ENCODE measurements at places on chromosomes 16 and 17.

DNA sequence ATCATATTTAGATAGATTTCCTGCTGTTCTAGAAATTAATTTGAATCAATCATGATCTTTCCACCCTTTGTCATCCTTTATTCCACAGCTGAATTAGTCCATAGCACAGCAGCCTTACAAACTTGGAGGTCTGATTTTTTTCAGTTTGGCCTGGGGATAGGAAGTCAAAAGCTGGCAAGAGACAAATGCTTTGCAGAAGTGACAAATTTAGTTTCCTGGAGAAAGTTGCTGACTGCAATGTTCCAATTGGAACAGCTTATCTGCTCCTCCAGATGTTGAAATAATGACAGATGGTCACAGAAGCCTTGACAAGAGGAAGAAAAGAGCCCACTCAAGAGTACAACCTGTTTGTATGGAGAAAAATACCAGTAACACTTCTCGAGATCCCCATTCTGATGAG lies 1276.1 kb upstream of the CDH8 start:
- peak; percentile 87 for DNase-seq

- no peak for DNase-seq
Measured at GRCh38 chr17:56821847-56822534, 11.7 kb downstream of the C17orf67 start.

DNA sequence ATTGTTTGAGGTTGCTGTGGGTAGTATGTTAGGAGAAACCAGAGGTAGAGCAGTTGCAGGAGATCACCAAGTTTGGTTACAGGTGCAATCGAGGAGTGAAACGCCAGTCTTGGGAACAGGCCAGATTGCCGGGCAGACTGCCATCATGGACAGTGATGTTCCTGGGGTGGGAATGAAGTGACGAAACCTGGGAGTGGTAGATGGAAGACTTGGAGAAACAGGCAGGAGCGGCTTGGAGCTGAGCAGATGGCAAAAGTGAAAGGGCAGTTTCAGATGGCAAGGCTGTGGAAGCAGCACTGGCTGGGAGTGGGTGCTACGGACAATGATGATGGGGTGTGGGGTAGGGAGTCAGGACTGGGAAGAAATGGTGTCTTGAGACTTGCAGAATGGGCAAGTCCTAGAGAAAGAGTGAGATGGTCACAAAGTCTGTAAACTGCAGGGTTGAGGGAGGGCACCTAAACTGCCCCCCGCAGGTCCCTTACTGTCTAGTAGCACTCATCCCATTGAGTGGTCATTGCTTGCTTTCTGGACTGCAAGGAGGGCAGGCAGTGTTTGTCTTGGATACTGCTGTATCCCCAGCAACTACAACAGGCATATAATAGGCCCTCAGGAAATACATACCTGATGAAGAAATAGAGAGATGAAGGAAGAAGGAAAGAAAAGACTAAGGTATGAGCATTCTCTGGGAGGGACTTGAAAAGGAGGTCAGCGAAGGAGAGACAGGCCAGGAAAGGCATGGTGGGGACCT lies 29.5 kb upstream of the ULK2 start:
- no peak for DNase-seq

- no peak for DNase-seq
Measured at GRCh38 chr17:18124345-18125126, 16.0 kb downstream of the MYO15A start.

DNA sequence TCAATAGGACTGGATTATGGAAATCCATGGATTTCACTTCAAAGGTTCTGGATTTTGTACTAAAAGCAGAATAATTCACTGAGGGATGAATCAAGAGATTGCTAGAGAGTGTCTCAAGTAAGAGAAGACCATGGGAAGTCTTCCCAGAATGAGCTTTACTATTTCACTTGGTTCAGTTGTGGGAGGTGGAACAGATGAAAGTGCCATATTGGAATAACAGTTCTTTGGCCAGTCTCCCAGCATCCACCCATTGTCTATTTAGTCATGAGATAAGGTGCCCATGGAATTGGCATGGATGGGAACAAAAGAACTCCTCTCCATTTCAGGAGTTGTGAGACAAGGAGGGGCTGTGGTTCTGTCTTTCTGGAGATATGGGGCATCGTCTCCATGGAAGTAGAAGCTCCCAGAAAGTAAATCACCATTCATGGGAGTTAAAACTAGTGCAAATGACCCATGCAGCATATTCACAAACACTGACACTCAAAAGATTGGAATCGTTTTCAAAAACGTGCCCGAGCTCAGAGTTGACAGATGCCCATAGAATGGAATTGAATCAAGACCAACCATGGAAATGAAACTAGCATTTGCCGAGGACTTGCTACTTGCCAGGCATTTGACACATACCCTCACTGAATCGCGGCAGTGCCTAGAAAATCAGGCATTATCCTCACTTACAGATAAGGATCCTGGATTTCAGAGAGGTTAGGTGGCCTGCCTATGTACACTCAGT lies 36.2 kb upstream of the CLEC3A start:
- DNase-seq: no peak

GRCh38 chr17:63786971-63787711 lies 13.2 kb downstream of the DDX42 start:
- DNase-seq: no peak

DNA sequence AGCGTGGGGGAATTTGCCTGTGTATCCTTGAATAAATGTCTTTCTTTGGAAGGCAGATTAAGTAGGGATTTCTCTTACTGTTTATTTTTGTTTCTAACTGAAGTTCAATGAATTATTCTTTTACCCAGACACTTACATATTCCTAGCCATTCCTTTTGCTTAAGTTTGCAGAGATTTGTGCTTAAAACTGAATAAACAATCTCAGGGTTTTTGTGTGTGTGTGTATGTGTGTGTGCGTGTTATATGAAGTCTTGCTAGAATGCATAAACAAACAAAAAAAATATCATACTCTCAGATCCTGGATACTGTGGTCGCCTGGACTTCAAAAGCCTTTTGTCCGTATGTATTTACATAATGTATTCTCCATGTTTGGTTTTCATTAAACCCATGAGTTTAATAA lies 672.8 kb downstream of the MAF start:
- no peak for DNase-seq

- no peak for DNase-seq
Measured at GRCh38 chr16:52469775-52470174, 77.2 kb downstream of the TOX3 start.

GRCh38 chr17:14084955-14085354 lies 15.7 kb downstream of the COX10 start:
- no peak for DNase-seq

- DNase-seq: peak; percentile 42
Measured at GRCh38 chr17:70629902-70630301, 460.6 kb downstream of the KCNJ2 start.

DNA sequence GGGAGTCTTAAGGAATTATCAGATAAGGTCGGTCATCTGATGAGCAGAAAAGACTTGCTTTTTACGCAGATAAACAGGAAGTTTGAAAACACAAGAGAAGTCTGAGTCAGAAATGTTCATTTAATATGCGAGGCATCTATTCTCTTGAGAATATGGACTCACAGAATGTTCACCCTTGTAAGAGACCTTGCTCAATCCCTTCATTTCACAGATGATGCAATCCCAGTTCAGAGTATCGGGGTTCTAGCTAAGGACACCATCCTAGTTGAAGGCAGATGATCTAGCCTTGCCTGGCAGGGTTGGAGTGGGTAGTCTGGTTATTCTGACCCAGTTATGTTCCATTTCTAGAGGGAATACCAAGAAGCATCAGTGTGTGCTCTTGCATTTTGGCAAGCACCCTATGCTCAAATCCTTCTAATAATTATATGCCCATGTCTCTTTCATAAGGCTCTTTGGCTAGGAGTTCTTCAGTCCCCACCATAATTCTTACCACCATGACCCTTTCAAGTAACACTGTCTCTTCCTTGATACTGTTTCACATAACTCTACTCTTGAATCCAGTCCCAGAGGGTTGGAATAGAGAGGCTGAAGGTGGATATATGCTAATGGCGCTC lies 42.5 kb downstream of the YPEL2 start:
- DNase-seq: peak; percentile 11

- DNase-seq: peak; percentile 55
Measured at GRCh38 chr17:79082311-79083190, 7.9 kb downstream of the ENGASE start.

DNA sequence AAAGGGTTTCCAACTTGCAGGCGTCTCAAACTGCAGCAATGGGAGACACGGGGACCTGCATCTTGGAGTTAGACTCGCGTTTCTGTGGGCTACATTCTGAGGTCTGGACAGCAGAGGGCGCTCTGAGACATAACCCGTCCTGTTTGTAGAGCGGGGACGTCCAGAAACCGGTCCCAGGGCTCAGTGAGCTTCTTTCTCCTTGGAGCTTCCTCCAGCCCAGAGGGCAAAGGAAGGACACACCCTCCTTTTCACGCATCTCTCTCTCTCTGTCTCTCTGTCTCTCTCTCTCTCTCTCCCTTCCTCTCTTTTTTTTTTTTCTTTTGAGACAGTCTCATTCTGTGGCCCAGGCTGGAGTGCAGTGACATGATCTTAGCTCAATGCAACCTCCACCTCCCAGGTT lies 19.8 kb downstream of the COX4I1 start:
- peak; percentile 89 for DNase-seq

GRCh38 chr17:3866276-3866675 lies 20.2 kb upstream of the NCBP3 start:
- no peak for DNase-seq

GRCh38 chr16:53083119-53083518 lies 28.3 kb downstream of the CHD9 start:
- no peak for DNase-seq

DNA sequence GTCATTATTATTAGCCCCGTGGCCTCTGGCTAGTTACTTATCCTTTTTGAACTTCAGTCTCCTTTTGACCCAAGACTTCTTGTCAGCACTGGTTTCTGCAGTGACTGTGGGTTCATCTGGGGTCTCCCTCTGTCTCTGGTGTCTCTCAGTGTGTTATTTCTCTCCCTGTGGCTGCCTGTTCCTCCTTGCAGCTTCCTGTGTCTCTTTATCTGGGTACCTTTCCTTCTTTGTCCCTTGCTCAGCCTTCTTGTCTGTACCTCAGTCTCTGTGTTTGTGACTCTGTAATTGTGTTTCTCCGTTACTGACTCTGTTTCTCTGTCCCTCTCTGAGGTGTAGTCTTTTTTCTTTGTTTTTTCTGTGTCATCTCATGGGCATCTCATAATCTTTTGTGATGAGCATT lies 102.6 kb upstream of the CDH11 start:
- DNase-seq: no peak

GRCh38 chr16:7334801-7335560 lies 2.3 kb downstream of the RBFOX1 start:
- DNase-seq: no peak

GRCh38 chr17:69854225-69854780 lies 220.7 kb upstream of the KCNJ16 start:
- DNase-seq: no peak

- no peak for DNase-seq
Measured at GRCh38 chr17:72387487-72387886, 266.7 kb downstream of the SOX9 start.

GRCh38 chr16:89050119-89050867 lies 43.4 kb upstream of the ACSF3 start:
- DNase-seq: no peak

DNA sequence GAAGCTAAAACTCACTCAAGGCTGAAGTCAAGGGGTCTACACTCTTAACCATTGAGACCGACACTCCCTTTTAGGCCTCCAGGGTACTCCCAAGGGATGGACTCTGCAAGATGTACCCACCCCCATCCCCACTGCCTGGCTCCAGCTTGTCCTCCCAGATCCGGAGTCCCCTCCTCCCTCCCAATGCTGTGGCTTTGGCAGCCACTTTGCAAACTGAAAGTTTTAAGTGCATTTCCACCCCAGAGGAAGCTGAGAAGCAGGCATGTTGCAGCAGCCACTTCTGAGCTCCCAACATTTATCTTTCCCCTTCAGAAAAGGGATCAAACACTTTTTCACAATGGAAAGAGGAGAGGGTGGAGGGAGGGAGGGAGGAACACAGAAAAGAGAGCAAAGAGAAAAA lies 115.2 kb downstream of the COPRS start:
- no peak for DNase-seq

- DNase-seq: peak; percentile 12
Measured at GRCh38 chr16:54140057-54140787, 146.4 kb downstream of the IRX3 start.

DNA sequence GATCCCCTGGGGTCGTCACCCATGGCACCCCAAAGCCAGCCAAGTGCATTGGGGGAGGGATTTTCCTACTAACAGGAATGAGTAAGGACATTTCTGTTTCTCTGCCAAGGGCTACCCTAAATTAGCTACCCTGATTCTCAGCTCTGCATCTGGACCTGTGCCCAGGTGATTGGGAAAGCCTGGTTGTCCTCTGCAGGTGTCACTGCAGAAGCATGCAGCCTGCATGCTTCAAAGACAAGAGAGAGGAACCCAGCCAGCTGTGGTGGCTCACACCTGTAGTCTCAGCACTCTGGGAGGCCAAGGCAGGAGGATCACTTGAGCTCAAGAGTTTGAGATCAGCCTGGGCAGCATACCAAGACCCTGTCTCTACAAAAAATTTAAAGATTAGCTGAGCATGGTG lies 19.6 kb downstream of the BEAN1 start:
- no peak for DNase-seq

DNA sequence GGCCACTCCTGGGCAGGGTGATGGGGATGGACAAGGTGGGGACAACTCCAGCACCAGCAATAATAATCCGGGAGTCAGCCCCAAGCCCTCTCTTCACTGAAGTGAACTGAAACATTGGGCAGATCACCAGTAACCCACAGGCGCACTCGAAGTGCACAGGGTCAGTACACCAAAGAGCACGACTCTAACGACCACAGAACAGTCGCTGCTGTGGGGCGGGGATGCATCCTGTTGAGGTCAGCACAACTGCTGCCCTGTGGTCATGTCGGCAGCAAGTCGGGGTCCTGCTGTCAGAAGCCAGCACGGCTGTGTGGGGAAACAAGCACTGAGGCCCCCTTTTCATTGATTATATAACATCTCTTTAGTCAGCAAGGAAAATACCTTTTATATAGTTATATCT lies 14.6 kb downstream of the DNASE1 start:
- DNase-seq: no peak

DNA sequence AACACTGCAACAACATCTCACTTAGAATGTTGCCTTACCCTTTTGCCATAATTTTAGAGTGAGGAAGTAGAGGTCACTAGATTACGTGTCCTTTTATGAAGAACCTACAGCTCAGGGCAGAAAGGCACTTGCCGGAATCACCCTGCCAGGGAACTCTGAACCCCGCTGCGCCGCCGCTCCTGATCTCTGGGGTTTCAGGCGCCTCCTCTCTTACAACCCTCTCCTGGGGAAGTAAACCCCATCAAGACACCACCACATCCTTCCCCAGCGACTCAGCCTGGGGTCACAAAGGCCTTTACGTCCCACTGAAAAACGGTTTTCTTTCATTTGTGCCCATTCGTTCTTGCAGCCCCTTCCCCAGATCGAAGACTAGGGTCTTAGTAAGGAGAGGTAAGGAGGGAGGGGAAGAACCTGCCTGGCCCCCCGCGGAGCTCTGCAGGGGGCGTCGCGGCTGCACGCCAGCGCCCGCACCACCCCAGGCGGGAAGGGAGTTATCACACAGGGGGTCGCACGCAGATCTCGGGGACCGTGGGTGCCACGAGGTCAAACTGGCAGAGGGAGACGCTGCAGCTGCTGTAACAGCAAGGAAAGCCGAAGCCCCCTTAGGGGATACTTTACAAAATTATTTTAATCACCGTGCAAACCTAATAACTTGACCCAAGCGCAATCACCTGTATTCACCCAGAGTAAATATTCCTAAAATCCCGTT lies 1.0 kb upstream of the HLF start:
- DNase-seq: no peak

GRCh38 chr16:370979-371514 lies 709 bp upstream of the MRPL28 start:
- no peak for DNase-seq

GRCh38 chr17:47225436-47225858 lies 16.3 kb downstream of the MYL4 start:
- DNase-seq: peak; percentile 62
